ENCODE measurements at places on chromosomes 11 and 22.

DNA sequence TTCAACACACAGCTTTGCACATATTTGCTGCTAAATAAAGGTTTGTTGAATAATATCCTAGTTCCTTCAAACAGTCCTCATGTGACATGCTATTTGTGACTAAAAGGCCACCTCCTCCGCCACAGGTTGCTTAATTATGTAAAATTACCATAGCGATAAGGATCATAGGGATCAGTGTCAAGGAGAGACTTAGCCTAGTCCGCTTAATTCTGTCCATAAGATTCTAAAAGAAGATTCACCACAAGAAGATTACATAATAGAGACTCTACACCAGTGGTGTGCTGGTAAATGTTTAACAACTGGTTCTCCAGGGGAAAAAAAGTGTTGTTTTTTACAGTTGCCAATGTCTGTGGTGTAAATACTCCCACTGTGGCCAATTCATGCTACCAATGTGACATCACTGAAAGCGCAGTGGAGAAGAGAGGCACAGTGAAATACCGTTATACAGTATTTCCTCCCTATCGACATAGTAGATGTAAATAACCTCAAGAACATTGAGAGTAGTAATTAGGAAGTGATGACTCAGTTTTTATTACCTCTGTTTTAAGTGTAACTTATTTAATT is 4.2 kb upstream of the CHRDL2 start:
- DNase-seq, result no peak

- no peak for DNase-seq
Observed at GRCh38 chr22:27986459-27986858, 67.4 kb upstream of the PITPNB start.

- DNase-seq, result no peak
Observed at GRCh38 chr11:75105462-75105925, 8.8 kb upstream of the OR2AT4 start.

- no peak for DNase-seq
Observed at GRCh38 chr11:1567721-1568100, 4.4 kb downstream of the DUSP8 start.

DNA sequence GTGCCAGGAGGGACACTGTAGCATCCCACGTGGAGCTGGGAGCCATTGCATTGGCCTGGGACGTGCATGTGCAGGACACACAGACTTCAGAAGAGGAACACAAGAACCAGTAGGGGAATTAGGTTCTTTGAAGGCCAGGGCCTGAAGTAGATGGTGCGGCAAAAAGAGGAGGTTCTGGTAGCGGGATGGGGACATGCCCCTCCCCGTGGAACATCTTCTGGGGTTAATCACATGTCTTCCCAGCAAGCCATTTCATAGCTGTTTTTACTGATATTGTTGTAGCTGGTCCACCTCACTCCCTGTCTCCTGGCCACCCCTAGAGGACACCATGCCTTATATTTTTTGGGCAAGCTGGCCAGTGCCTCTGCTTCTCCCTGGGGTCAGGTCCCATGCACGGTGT is 74.3 kb downstream of the SCN3B start:
- DNase-seq, result no peak

DNA sequence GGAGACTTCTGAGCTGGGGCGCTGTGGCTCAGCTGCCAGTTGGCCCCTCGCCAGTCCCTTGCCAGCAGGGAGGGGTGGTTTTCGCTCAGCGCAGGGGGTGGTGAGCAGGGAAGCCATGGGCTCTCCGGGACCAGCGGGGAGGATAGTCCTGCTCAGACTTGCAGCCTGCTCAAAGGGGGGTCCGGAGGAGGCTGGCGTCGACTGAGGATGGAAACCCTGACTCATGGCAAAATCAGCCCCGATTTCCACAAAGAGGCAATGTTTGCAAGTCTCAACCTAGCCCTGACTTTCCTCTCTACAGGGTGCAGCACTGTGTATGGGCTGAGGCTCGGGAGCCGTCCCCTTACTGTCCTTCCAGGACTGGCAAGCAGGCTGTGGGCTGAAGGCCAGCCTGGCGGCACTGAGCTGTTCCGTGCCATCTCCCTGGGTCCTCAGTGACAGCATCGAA is 35.1 kb downstream of the FBLN1 start:
- DNase-seq, result no peak

GRCh38 chr11:129950101-129951091 is 52.2 kb downstream of the PRDM10 start:
- no peak for DNase-seq
